Hematopoietic multipotent progenitor cell (in vitro differentiated cells): ENCODE measurements at places on chromosomes 3 and 15. TPM values are rescaled to one million over a fixed set of nuclear protein-coding genes. Genes with fewer than 3 reads are reported as not detected.

- no peak for DNase-seq
These were observed 20.7 kb downstream of the RPN1 start for GRCh38 chr3:128629936-128630335.

DNA sequence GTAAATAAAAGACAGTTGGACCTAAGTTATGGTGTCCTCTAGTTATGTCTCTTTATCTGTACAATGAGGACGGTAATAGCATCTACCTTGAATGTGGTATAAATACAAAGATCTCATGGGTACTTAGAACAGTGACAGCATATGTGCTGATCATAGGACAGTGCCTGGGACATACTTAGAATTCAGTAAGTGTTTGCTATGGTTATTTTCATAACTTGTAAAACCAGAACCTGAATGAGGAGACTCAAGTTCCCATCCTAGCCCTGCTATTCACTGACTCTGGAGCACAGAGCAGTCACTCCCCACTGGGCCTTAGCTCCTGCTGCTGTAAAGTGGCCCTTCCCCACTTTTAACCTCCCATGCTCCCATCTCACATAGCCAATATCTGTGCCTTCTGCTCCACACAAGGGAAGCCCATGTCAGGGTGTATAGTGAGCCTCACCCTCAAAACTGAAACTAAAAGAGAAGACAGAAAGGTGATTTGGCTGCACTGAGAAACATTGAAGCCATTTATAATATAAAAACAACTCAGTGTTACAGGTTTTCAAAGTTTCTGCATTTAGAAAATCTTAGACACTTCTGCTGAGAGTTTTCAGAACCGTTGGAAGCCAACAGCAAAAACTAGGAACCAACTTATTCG lies 225.4 kb upstream of the UBE2E2 start:
- DNase-seq: no peak

- DNase-seq: peak; percentile 87
These were observed 24.7 kb downstream of the LOXL1 start for GRCh38 chr15:73950831-73951561.

SEMA3B gene
- total RNA-seq: 0.54 TPM

ENTPD3 gene
- total RNA-seq: not detected

ST3GAL6 gene
- total RNA-seq: 2.7 TPM
